Stimulated activated CD8-positive, alpha-beta memory T cell treated with anti-CD3 and anti-CD28 coated beads, Interleukin-12 subunit alpha, Interleukin-12 subunit beta, amount 100 ng/mL, for 4 hours (primary cell): ENCODE measurements at places on chromosomes 5 and 9.

DNA sequence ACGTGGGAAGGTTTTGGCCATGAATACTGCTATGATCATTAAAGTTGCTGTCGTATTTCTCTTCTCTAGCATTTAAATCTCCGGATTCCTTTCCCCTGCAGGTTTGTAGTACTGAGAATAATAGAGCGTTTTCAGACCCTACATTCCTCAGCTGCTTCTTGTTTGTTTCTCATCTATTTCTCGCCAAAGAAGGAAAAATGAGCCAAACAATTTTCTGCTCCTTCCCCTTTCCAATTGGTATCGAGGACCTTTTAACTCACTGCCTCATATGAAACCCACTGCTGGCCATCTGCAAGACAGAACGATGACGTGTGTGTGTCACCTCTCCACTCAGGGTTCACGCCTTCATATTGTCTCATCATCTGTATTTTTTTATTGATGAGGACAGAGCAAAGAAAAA is 689.4 kb upstream of the WWC1 start:
- no peak for DNase-seq

DNA sequence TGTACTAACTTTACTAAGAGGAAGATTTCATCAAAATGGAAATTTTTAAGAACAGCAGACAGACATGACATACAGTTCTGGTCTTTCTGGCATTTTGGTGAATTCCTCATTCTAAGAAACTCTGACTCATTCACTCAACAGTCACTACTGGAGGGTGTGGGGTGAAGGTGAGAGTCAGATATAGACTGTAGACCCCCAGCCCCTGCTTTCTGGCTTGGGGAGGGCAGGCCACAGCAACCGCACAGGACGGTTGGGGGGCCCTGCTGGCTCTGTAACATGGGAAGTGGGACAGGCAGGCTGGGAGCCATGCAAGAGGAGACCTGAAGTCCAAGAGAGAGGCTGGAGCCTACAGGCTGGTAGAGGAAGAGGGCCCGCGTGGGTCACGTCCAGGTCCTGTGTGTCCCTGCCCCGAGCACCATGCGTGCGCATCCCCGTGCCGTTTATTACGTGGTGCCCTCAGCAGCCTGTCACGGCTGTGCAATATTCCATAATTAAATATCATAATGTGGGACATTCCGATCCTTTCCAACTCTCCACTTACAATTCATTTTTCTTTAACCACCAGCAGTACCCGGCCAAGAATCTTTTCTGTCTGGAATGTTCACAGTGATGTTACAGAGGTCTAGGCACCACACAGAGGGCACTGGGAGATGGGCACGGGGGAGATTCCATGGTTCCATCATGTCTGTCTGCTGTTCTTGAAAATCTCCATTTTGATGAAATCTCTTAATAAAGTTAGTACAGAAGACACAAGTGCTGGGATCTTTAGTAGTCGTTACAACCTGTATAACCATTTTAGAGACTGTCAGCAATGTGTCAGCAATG is 75.5 kb downstream of the SEMA4D start:
- DNase-seq: peak; percentile 37

GRCh38 chr9:99154356-99154755 is 49.4 kb downstream of the TGFBR1 start:
- DNase-seq: no peak

DNA sequence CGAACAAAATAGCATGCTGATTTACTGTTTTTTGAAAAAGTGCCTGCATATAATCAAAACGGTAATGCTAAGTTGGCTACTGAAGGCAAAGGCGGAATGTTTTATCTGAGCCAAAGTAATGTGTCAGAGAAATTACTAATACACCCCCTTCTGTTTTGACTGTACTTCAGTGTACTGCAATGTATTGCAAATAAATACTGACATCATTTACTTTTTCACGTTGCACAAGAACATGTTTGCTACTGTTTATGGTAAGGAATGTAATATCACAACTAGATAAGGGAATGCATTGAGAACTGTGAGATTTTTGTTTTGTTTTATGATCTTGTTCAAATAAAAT is 813 bp upstream of the AGTPBP1 start:
- DNase-seq: no peak

DNA sequence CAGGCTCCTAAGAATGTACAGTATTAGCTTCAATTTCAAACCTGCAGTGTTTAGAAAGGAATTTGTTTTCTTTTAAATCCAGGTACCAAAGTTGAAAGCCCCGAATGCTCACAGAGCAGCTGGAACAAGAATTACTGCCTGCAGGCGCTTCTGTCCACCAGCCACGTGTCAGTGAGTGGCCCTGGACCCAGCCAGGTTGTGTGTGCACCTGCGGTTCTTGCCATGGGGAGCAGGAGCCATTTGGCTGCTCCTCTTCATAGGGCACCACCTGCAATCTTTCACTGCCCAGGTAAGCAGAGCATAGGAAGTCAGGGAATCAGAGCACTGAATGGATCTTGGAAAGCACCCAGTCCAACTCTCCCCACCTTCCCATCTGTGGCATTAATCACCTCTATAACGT is 79.5 kb upstream of the PIP5K1B start:
- DNase-seq: no peak

DNA sequence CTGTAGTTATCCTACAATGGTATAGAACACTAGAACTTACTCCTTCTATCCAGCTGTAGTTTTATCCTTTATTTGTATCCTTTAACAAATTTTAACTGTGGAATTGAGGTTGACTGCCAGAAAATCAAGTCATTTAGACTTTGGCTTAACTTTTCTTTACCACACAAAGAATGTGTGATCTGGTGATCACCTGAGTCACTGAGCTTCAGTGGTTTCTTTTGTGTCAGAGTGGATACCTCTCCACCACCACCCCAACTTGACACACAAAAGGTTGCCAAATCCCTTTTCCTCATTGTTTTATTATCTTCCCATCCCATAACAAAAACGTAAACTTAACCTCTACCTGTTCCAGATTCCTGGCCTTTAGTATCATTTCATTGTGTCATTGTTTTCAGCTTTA is 5.5 kb downstream of the OTULIN start:
- DNase-seq: no peak

DNA sequence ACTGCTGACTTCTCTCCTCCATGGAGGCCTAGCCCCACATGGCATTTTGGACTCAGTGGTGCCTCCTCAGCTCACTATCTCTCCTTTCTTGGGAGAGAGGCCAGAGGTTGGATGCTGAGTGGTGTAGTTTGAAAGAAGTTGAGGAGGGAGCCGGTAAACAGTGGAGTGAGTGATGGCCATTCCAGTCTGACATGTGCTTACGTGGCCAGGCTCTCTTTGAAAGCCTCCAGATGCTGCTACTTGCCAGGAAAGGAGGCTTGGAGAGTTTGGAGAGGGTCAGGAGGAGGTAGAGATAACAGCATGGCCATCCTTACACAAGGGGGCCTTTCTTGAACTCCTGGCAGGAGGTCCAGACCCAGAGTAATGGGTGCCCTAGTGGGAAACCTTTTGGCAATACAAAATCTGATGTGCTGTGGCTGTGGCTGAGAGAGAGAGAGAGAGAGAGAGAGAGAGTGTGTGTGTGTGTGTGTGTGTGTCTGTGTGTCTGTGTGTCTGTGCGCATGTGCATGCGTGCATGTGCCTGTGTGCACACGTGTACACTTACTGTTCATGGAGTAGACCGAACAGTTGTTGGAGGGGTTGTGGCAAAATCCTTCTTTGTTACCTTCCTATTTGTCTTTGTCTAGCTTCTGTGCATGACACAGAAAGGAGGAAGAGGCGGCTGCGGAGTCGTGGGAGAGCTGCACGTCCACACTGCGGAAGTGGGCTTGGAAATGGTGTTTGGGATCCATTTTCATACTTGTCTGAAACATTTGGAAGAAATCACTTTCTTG is 37.8 kb downstream of the RALGPS1 start:
- DNase-seq: no peak

- no peak for DNase-seq
Measured at GRCh38 chr5:97363577-97363976, 180.5 kb upstream of the RIOK2 start.

DNA sequence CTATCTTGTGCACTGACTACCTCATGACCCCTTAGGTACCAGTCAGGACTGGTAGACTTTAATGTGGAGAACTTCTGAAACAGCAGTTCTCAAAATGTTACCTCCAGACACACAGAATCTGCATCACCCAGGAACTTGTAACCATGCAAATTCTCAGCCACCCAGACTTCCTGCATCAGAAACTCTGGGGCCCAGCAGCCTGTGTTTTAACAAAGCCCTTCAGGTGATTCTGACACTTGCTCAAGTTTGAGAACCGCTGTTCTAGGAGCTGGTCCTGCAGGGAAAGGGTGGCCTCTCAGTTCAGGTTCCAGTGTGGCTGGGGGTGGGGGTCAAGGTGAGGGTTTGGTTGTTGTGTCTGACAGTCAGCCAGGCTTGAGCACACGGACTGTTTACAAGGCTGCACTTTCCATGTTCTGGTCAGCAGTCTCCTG is 28.4 kb downstream of the ZFP62 start:
- DNase-seq: no peak

DNA sequence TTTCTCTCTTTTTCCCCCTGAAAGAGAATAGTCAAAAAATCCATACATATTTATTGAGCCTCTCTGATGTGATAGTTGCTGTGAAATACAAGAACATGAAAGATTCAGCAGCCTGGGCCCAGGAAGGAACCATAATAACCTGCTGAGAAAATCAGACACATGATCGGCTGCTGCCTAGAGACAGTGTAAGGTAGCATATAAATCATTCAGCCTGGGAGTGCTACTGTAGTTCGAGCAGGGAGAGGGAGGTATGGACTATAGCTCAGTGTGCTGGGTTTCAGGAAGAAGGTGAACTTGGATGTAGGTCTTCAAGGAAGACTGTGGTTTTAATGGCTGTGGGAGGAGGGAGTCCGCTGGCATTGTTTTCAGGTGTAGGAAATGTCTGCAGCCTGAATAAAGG is 469.1 kb downstream of the RAB3C start:
- no peak for DNase-seq

- no peak for DNase-seq
Measured at GRCh38 chr5:79605560-79605959, 6.7 kb upstream of the TENT2 start.

DNA sequence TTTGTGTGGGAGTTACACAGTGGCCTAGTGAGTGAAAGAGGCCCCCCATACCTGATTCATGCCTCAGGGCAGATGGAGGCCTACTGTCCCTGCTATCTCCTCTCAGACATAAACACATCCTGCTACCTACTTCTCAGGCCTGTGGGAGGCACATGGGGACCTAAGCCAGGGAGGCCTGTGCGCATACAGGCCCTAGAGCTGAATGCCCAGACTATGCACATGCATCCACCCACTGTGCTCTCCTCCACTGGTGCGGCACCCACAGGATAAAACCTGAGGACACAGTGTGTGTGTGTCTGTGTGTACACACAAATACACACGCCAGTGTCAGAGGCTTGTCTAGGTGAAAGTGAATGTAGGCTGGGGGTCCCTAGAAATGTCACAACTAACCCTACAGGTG is 1.4 kb downstream of the PAX5 start:
- no peak for DNase-seq

DNA sequence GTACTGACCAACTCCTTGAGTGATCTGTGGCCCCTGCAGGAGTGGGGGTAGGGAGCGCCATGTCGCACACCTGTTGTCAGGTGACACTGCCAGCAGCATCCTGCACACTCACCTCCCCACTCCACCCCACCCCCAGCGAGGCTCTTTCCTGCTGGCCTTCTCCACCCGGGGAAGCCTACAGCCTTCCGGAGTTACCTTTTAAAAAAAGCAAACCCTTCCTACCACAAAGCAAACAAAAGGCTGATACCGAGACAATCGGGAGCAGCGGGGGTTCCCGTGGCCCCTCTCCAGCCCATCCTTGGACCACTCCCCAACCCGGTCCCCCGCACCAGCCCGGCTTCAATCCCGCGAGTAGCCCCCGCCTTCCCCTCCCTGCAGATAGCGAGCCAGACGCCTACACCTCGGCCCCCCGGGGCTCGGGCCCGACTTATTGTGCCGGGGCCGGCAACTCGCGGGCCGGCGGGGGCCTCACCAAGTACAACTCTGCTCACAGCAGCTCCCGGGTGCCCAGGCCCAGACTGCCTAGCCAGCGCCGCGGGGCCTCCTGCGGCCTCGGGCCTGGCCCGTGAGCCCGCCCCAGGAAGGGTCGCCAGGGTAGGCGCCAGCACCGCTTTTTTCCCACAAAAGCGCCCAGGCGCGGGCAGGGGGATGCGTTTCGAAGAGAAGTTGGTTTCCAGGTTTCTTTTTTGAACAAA is 724 bp downstream of the MACROH2A1 start:
- DNase-seq: peak; percentile 10

DNA sequence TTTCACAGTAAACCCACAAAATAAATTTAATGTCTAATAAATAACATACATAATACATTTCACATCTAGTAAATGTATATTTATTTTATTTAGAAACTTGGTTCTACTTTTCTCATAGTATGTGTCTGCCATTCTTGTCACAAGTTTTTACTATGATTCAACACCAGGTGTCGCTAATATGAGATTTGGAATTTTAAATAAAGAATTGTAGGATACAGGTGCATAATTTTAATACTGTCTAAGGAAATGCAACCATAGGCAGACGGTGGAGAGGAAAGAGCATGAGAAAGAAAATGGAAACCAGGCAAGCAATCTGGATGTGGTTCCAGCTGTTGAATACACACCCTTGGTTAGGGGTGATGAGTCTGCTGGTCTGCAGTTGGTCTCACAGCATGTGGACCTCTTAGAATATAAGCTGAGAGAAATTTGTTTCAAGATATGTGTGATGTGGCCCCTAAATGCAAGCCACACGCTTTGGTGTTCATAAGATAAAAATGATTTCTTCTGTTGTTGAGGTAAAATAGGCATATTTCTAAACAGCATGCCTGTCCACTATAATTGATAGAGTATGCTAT is 114.7 kb upstream of the TXNDC8 start:
- no peak for DNase-seq

DNA sequence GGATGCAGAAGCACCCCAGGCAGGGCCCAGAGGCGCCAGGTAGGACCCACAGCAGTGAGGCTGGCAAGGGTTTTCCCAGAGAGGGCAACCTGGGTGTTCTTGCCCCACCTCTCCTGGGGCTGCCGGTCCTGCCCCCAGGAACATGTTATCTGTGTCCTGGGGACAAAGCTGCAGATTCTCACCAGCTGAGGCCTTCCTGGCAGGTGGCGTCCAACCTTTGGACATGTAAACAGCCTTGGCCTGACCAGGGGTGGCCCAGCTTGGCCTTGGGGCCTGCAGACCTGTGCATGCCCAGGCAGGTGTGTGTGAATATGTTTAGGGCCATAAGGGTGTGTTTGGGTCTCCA is 101.8 kb upstream of the LARP1 start:
- no peak for DNase-seq

DNA sequence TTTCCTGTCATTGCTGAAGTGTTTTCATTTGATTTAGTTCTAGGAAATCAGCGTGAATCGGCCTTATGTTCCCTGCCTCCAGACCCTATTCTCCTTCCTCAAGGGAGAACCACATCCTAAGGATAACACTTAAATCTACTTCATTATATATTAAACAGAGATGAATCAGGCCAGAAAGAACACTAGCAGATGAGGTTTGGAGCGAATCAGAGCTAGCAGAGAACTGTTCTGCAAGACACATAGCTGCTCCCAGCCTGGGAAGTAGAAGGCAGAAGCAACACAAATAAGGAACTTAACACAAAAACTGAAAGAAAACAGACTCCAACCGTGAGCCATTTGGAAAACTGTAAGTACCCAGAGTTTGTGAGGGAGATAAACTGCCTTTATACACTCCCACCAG is 718.2 kb downstream of the SEMA5A start:
- DNase-seq: no peak
